ENCODE measurements at places on chromosomes 5 and 9. TPM values are rescaled to one million over a fixed set of nuclear protein-coding genes. Genes with fewer than 3 reads are reported as not detected.

ITK gene
- total RNA-seq, result not detected

DNA sequence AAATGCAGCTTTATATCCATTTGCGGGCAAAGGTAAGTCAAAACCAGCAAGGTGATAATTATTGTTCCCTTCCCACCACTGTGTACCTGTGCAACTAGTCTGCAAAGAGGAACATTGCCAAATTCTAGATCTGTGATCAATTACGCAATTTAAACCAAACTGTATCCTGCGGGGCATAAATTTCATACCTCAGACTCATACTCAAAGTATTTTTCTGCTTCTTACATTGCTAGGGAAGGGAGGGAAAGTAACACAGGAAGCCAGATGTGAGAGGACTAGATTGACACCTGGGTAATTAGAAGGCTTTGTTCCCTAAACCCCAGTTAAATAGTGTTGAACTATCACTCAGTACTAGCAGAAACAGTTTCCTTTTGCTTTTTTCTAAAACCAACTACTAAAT, 240.2 kb upstream of the ZNF608 start:
- DNase-seq, result no peak

DNA sequence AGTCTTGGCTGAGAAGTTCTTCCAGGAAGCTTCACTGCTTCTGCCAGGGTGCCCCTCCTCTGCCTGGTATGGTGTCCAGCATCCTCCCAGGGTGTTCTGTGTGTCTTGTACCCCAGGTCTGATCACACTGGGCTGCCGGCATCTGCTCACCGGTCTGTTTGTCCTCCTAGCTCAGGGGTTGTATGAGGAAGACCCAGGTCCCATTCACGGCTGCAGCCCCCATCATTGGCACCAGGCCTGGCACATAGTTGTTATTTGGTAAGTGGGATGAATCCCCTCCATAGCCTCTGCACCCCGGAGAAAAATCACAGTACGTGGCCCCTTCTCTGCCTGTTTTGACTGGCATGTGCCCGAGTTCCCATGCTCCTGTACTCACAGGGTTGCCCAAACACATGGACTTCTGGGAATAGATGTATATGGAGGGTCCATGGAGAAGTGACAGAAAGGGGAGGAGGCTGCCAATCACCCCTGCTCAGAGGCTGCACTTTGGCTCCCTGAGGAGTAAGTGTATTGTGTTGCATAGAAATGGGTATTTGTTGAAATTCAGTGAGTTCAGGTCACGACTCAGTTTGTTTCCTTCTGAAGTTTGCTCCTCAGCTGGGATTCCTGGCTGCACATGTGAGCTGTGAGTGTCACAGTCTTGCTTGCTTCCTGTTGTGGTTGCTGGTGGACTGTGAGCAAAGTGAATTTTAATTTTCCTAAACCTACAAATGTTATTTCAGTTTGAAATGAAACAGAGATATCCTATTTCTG, 96.2 kb downstream of the HSPA4 start:
- no peak for DNase-seq

CDC20B gene
- not detected for total RNA-seq

DNA sequence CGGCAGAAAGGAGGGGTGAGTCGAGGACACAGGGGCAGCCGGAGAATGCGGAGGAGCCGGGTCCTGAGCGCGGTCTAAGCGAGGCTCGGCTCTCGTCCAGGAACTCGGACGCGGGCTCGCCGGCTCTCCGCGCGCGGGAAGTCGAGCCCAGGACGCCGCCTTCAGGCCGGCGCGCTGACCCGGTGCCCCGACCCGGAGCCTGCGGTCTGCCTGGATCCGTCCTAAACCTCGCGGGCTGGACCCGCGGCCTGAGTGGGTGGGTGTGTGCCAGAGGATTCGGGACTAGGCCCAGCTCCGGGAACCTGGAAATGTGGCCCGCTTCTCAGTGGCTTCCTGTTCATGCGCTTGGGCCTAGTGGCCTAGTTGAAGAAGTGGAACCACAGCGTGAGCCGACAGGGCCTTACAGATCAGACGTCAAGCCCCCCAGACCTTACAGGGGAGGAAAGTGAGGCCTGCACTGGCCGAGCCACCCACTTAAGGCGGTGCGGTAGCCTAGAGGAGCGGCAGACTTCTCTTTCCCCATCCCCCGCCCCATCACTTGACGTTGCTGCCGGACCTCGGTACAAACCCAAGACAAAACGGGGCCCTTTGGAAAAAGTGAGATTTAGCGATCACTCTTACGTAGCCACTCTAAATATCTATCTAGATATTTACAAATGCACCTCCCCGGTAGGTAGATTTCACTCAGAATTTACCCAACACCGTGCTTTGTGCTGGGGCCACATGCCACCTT, 1.2 kb downstream of the CDKN2B-AS1 start:
- no peak for DNase-seq

- no peak for DNase-seq
These were observed 68.5 kb downstream of the KLHL3 start for GRCh38 chr5:137667341-137667740.

DNA sequence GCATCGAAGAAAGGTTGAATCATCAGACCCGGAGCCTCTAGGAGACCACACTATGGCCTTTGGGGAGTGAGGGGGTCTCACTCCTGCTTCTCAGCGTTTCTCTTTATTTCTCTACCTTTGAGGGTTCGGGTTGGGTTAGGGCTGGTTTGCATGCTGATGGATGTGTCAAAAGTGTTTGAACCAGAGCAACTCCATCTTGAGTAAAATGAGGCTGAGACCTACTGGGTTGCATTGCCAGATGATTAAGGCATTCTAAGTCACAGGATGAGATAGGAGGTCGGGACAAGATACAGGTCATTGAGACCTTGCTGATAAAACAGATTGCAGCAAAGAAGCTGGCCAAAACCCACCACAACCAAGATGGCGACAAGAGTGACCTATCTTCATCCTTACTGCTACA, 44.9 kb upstream of the TCF7 start:
- no peak for DNase-seq

LHFPL2 gene
- total RNA-seq, result 33.1 TPM

DNA sequence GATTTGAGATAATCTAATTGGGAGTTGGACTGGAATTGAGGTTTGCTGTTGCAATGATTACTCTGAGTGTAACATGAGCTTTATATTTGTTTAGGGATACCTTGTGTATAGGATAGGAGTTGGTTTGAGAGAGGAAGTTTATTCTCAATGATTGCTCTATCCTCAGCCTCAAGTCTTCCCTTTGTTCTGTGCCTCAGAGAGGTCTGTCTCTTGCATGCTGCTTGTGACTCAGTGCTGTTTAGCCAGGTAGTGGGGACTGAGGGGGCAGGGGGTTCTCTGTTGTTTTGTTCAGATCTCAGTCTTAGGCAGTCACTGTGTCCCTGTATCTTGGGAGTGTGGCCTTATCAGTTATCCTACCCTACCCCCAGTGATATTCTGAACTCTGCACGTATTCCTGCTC, 192.1 kb downstream of the SPATA31D1 start:
- no peak for DNase-seq

GRCh38 chr9:30258094-30258493, 2126.3 kb upstream of the ACO1 start:
- DNase-seq, result no peak

TMOD1 gene
- total RNA-seq, result 0.08 TPM

GRCh38 chr5:116486588-116486987, 88.0 kb downstream of the SEMA6A start:
- DNase-seq, result no peak

DNA sequence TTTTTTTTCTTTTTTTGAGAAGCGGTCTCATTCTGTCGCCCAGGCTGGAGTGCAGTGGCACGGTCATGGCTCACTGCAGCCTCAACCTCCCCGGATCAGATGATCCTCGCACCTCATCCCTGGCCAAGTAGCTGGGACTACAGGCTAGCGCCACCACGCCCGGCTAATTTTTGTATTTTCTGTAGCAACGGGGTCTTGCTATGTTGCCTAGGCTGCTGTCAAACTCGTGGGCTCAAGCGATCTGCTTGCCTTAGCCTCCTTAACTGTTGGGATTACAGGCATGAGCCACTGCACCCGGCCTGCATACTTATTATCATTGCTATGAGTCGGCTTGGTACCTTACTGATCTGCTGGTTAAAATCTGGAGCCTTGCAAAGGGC, 790 bp upstream of the IARS1 start:
- no peak for DNase-seq

GRCh38 chr9:110814159-110814558, 145.6 kb downstream of the MUSK start:
- DNase-seq, result no peak

SPAG8 gene
- not detected for total RNA-seq

DNA sequence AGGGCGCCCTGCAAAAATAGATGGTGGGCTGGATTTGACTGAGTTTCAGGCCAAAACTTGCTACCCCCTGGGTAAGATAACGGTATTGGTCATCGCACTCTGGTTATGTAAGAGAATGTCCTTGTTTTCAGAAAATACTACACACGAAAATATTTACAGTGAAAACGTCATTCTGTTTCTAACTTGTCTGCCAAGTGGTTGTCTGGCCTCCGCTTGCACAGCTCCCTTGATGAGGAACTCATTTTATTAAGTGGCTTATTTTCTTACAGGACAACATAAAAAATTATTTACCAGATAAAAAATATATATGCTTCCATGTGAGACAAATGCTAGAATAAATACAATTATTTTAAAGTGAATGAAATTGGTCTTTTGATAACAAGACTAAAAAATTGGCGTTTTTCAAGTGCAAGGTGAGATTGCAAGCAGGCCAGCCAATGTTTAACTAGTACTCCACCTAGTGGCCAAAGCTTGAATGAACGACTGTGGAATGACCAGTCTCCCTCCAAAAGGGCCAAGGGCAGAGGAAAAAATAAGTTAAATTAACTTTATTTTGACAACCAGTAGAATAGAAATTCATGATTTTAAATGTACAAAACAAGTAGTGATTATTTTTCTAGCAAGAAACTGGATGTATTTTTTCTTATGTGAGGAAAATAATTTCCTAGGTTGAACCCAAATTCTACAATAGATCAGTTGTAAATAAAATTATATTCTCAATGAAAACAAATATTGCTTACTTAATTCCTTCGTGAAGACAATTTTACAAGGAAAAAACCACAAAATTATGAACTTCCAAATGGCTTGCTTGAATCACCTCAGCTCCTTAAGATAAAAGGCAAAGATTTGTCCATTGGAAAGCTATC, 93.2 kb downstream of the ZFAND5 start:
- DNase-seq, result no peak

DNA sequence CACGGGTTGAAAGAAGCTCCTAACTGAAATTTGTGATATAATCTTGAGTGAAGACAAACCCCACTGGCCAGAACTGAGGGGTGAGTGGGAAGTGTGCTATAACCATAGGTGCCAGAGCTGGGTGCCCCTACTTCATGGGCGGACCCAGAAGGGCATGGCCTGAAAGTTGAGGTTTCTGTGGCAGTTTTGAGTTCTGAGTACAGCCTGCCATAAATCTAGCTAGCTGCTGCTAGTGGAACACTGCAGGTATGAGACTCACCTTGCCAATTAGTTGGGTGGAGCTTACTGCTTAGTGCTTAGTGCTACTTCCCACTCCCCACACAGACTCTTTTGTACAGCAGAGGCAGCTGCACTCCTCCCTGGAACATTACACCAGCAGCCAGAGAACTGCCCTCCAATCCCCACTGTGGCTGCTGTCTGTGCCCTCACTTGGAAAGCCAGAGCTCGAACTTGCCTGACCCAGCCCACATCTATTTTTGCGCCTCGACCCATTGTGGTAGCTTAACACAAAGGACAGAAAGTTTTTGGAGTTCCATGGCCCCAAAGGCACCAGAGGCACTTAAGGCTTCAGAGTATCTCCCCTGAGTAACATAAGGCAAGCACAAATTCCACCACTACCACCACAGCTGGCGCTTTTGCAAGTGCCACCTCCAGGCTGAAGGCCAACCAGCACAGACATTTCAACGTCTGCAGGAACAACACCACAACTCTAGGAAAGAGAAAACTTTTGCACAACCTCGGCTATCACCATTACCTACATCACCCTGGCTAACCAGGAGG, 27.1 kb upstream of the PTGER4 start:
- DNase-seq, result no peak

DNA sequence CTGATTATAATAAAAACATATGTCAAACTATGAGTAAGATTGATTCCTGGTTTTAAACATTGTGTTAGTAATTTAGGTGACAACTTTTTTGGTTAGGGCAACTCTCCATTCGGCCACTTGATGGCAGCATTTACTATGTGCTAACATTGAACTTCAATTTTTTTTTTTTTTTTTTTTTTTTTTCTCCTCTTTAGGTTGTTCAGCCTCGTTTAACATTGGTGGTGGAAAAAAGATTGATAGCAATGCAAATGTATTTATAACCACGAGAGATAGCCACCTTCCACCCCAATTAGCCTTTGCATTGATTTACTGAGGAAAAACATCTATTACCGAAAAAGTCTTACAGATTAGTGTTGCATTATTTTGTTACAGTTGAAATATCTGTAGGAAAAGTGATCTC, 159.1 kb downstream of the CSNK1G3 start:
- no peak for DNase-seq

HEMGN gene
- total RNA-seq, result not detected

CAMLG gene
- 24.5 TPM for total RNA-seq

GRCh38 chr9:79667817-79668436, 96.2 kb downstream of the TLE4 start:
- no peak for DNase-seq

FYB1 gene
- not detected for total RNA-seq

Data from kidney epithelial cell (primary cell).